ENCODE measurements at places on chromosomes 16 and 17.
A peak's percentile ranks its signal among the peaks of the same experiment; 100 is the strongest.

- H3K4me3 ChIP-seq, result no peak overlapping the region
- no peak overlapping the region for H3K27ac ChIP-seq
- DNase-seq, result no peak
- H3K4me1 ChIP-seq, result peaks cover 31% of the 10 kb centered on the region
Measured at GRCh38 chr17:77999413-78000173, 41.1 kb downstream of the TNRC6C start.

GRCh38 chr16:88691129-88691813 is 5.0 kb upstream of the SNAI3 start:
- DNase-seq, result no peak
- H3K27me3 ChIP-seq, result peaks cover 10% of the 10 kb centered on the region
- no peaks in the 10 kb centered on the region for H3K36me3 ChIP-seq
- H3K4me1 ChIP-seq, result no peaks in the 10 kb centered on the region
- H3K27ac ChIP-seq, result no peak overlapping the region
- no peak overlapping the region for H3K4me3 ChIP-seq

DNA sequence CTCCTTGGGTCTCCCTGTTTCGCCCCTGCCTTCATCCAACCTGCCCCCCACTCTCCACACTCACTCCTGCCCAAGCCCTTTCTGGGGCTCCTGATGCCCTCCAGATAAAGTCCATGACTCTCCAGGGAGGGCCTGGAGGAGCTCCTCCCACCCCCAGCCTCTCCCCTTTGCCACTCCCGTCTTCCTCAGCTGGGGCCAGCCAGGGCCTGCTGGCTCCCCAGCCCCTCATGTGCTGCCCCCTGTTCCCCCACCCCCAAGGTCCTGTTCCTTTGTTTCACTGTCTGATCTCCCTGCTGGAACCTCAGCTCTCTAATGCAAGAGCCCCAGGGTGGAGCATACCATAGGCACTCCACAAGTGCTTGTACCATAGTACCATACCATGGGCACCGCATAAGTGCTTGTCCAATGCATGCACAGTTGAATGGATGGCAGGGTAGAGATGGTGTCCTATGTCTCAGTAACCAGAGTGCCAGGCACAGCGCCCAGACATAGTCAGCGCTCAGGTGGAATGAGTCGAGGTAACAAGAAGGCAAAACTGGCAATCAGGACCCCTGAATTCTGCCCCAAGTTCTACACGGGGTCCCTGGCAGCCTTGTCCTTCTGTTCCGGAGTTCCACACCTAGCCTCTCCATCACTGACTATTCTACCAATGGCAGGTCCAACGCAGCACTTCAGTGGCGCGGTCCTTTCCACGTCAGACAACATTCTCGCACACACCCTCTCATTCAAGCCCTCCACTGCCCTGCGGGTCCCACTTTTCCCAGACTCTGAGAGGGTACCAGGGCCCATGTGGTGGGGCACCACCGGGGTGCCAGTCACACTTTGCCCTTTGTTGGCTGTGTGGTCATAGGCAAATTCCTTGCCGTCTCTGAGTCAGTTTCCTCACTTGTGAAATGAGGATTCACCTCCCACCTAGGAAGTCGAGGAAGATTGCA is 1.4 kb downstream of the PLCD3 start:
- H3K36me3 ChIP-seq, result no peaks in the 10 kb centered on the region
- no peak overlapping the region for H3K27ac ChIP-seq
- H3K4me1 ChIP-seq, result peaks cover 2% of the 10 kb centered on the region

DNA sequence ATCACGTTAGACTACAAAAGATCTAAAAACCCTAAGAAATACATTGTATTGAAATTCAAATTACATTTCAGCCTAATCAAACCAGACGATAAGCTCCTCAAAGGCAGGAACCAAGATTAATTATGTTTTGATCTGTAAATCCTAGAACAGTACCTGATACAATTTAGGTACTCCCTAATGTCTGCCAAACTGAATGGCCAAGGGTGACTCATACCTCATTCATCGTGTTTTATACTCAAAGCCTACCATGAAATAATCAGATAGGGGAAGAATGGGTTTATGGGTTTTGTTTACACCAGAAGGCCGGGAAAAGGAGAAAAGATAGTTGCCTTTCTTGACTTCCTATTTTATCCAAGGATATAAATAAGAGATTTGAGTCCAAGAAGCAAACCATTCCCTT is 19.3 kb downstream of the MMD start:
- peaks cover 48% of the 10 kb centered on the region for H3K36me3 ChIP-seq
- no peaks in the 10 kb centered on the region for H3K27me3 ChIP-seq
- H3K4me3 ChIP-seq, result no peak overlapping the region
- no peaks in the 10 kb centered on the region for H3K4me1 ChIP-seq
- no peak overlapping the region for H3K27ac ChIP-seq
- DNase-seq, result no peak

DNA sequence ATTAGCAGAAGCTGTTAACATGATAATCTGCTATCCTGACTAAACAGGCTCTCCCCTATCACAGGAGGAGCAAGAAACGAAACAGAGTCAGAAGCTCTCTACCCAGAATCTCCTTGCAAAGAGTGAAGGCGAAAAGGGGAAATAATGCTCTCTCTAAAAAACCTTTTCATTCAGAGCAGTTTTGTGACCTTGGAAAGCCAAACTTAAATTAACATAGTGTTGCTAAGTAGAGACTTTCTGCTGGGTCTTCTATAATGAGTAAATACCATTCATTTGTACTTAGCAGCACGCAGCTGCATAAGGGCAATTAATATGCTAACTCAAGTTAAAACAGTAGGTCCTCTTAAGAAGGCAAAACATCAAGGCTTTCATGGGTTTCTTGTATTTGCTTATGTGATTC is 101.7 kb upstream of the GPR139 start:
- peak overlapping the region; percentile 4 for H3K27ac ChIP-seq
- H3K4me1 ChIP-seq, result peaks cover 25% of the 10 kb centered on the region
- peaks cover 10% of the 10 kb centered on the region for H3K27me3 ChIP-seq

All from GM23338 (cell line).